T-helper 1 cell (primary cell): ENCODE measurements at places on chromosomes 16 and 17.

DNA sequence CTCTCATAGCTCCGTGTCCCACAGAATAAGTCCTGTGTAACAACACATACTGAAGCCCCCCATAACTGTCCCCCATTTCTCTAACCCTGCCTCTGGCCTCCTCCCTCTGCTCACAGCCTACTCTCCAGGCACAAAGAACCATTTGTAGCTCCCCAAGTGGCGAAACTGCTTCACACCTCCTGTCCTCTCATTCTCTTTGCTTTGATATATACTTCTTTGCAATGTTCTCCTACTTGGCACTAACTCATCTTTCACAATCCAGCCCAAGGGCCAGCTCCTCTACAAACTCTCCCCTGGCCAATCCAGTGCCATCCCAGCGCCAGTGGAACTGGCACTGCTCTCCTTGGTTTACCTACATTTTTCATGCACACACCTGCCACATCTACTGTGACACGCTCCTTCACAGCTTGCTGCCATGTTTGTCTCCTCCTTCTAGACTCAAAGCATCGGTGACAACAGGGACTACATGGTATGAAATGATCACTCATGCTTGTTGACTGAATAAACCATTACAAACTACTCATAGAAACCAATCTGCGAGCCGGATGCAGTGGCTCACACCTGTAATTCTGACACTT is 12.8 kb downstream of the CYTH1 start:
- DNase-seq: no peak

DNA sequence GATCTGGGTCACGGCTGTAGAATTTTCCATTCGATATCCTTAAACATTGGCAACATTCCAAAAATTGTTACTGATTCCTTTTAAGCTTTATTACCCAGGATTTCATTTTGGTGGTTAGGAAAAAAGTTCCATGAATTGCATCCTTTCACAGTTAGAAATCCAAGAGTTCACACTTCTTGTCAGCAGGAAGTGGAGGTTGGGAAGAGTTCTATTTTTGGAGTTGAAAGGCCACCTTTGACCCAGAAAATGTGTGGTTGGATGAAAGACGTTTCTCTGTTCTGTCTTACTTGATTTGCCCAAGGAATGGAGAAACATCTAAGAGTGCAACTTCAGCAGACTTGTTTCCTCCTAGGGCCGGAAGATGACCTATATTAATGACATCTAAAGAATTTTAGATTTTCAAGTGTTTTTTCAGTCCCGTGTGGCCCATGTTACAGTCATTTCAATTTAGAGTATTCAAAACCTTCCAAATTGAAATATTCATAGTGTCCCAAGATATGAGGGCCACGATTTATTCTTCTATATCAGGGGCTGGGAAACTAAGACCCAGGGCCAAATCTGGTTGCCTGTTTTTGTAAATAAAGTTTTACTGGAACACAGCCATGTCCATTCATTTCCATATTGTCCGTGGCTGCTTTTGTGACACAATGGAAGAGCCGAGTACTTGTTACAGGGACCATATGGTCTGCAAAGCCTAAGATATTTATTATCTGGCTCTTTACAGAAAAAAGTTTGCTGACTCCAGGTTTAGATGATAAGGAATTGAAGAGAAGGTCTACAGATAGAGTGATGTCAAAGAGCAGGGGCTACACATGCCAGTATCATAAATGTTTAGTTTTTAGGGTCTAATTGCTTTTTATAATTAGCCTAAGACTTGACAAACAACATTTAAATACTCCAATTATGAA is 50.2 kb downstream of the CDK5R1 start:
- DNase-seq: no peak

DNA sequence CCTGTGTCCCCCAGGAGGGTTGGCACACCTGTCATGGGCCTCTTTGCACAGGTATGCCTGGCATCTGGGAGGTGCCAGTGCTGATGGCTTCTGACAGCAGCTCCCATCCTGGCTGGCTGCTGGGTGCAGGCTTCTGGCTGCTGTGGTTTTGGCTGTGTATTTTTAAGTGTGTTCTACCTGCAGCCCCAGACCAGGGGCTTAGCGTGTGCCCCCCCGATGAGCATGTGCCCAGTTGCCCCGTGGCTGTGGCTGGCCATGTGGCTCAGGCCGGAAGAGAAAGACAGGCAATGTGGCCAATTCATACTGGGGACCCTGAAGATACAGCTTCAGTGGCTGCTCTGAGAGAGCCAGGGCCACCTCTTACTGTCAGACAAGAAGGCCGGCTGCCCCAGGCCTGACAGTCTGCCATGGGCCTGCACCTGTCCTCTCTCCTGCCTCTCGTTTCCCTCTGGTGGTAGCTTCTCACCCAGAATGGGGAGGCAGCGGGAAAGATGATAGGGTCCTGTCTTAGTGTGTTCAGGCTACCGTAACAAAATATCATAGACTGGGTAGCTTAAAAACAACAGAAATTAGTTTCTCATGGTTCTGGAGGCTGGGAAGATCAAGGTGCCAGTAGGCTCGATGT is 37.6 kb upstream of the LGALS9 start:
- no peak for DNase-seq

DNA sequence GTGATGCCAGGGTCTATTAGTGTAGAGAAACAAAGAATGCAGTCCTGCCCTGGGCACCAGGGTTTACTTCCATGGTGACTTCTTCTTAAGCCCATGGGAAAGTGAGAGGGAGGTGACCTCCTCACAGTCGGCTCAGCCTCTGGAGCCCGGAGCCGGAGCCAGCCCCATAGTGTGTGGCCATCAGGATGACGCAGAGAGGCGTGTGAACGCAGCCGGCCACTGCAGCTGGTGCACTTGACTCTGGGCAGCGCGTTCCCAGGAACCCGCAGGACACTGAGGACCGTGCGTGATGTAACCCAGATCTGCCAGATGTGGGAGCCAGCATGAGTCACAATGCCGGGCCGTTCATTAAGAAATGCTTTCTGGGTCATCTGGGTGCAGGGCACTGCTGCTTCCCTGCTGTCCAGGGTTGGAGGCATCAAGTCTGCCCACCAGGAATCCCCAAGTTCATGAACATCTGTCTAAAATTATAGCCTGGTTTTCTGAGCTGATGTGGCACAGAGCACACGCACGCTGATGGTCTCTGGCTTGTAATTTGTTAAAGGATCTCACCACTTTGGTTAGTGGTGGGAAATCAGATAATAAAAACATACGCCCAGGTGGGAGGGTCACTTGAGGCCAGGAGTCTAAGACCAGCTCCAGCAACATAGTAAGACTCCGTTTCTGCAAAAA is 114.1 kb downstream of the PITPNC1 start:
- no peak for DNase-seq

- DNase-seq: no peak
These were observed 3.2 kb downstream of the INCA1 start for GRCh38 chr17:4994081-4994595.

- DNase-seq: no peak
These were observed 94.9 kb upstream of the GOT2 start for GRCh38 chr16:58828901-58829545.

DNA sequence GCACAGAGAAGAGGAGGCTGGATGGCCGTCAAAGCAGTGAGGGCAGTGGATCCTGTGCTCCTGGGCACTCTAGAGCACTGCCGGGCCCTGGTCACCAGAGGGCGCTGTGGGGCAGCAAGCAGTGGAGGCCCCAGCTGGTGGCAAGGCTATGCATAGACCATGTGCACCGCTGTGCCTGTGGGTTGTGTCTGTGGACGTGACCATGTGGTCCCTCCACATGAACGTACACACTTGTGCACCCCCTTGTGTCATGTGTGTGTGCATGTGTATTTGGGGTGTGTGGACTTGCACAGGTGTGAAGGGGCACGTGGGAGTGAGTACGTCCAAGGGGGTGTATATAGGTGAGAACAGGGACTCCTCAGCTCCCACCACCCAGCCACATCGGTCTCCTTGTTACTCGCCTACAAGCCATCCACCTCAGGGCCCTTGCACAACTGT is 4.4 kb upstream of the MAP2K3 start:
- peak; percentile 85 for DNase-seq

- no peak for DNase-seq
These were observed 97.1 kb upstream of the TMEM97 start for GRCh38 chr17:28221751-28222414.

- no peak for DNase-seq
These were observed 11.3 kb upstream of the PITPNM3 start for GRCh38 chr17:6567528-6568183.

- no peak for DNase-seq
These were observed 2292.0 kb downstream of the TP53TG3F start for GRCh38 chr16:35751191-35751941.

GRCh38 chr17:27559506-27560481 is 71.2 kb upstream of the LGALS9 start:
- DNase-seq: no peak

DNA sequence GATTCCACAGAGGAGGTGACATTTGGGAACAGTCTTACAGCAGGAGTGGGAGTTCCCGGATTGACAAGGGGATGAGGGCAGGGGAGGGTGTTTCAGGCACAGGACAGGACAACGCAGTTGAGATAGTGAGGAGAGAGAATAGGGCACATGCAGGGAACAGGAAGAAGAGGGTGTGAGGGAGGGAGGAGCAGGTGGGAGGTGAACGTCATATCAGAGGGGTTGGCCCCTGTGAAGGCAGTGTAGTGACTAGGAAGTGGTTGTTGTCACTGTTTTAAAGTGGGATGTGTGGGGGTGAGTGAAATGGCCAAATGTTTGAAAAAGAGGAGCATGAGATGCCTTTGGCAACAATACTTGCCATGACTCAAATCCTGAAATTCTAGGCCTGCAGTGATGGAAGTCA is 12.2 kb downstream of the PRKCB start:
- DNase-seq: peak; percentile 37

GRCh38 chr16:83085660-83086059 is 458.9 kb downstream of the CDH13 start:
- DNase-seq: no peak

DNA sequence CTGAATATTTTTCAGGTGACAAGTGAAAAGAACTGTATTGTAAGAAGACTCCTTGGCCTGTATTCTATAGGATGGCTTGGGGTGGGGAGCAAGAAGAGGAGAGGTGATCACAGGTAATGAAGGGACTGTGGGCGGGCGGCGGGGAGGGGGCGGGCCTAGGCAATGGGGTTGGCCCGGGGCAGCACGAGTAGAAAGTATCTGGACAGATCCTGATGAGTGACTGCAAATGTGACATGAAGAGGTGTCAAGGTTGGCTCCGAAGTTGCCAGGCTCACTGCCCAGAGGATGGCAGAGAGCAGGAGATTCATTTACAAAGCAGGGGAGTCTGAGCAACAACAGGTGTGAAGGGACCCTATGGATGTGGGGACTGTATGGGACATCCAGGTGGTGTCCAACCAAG is 10.8 kb upstream of the G6PC1 start:
- DNase-seq: no peak

DNA sequence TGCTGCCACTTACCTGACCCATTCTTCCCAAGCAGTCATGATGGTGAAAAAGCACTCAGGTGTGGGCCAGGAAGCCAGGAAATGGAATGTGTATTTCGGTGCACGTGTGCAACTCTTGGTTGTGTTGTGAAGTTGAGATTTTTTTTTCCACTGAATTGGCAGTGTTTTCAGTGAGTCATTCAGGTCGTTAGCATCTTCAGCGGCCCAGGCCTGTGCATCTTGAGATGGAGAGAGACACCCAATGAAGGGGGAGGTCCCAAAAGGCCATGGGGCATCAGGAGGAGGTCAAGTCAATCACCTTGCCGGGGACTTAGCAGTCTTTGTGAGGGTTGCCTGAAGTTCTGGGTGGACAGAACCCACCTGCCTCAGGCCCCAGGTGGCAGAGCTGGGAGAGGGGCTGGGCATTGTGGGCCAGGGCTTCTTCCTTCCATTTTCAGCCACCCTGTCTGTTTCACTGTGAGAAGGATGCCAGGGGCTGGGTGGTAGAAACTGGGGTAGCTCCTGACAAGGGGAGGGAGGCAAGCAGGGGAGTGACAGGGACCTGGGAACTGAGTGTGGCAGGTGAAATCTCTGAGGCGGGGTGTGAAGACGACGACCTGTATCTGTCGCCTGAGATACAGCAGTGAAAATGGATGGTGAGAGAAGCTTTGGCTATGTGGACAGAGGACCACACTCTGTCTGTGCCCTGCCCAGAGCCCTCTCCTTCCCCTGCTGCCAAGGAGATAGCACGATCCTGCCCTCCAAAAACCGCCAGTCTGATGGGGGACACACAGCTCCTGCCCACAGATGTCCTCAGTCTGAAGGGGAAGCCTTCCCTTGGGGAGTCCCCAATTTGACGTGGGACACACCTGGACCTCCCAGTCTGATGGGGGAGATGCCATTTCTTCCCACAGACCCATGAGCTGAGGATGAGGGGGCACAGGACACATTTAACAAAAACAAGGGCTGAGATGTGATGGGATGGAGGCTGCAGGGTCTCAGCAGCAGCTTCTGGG is 11.9 kb downstream of the TBKBP1 start:
- DNase-seq: peak; percentile 71
